ENCODE measurements at places on chromosomes 3 and 15.

DNA sequence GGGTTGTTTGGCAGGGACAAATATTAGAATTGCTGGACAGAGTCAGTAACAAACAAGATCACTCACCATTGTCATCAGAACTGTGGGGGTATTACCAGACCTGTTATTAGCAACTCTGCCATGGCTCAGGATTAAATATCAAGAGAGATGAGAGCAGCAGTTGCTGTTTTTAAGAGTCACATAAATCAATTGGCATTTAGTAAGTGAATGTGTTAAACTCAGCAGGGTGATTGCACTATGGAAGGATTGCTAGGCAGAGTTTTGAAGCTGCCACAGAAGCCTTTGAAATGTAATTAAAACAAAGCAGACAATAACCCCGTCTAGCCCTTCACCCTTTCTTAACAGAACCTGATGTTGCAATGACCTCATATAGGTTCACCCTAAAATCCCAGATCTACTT lies 238.8 kb downstream of the GAP43 start:
- no peak for DNase-seq

DNA sequence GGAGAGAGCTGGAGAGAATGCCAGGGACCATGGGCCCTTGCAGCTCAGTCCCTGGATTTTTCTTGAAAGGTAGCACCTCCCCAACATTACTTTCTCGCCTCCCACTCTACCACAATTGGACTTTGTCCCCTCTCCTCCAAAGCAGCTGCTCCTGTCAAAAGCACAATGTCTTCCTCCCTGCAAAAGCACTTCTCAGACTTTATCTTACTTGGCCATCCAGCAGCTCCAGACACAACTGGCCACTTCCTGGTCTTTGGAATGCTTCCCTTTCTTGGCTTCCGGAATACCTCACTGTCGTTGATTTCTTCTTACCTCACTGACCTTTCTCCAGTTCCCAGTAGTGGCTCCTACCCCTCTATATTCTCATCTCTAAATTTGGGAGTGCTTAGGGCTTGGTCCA lies 134.6 kb upstream of the PROK2 start:
- no peak for DNase-seq

DNA sequence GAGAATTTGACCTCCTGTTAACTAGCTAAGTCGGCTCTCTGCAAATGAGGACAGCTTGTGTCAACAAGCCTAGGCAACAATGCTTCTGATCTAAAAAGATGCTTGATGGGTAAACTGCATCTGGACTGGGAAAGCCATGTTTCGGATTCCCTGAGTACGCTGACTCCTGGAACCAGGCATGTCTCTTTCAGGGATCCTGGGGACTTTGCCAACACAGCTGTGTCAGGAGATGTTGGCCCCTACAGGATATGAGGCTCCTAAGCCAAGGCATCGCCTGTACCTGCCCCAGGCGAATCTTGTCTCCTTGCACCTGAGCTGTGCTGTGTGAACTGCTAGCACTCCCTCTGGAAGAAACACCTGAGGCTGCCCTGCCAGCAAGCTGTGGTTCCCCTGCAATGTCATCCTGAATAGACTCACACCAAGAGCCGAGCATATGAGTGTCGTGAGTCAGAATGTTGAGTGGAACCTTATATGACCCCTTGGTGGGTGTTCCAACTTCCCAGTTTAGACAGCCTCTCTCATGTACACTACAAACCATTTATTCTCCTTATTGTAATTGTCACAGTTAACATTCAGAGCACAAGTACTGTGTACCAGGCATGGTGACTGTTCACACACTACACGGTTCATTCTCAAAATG lies 17.0 kb downstream of the EOGT start:
- peak; percentile 82 for DNase-seq

- DNase-seq = peak; percentile 27
These were observed 2.5 kb upstream of the CERS3 start for GRCh38 chr15:100531204-100531603.

DNA sequence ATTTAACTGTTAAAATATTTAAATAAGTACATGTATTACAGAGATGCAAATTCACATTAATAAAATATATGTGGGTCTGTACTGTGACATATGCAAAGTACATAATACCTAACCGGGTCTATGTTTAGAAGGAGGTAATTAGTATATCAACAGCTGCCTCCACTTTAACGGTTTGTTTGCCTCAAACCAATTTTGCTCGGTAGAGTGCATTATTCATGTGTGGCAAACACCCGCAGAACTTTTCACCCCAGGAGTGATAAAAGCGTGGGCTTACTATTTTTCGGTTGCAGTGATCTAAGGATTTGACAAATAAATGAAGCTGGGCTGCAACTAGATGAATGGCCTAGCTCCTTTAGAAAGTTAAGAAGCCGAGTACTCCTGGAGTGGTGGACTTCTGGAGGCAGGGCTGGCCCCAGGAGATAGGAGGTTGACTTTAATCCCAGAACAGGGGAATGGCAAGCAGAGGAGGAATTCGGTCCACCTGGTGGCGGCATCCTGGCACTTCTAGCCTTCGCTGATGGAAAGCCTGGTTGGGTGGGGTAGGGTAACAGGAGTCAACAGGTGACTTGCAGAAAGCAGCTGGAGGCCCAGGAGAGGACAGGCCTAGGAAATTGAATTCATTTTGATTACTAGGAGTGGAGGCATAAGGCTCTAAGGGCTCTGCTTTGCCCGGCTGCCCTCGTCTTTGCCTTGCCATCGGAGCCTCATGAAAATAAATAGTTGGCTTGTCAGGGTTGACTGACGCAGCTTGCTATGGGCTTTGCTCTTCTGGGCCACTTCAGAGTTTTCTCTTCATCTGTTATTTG lies 2.4 kb downstream of the SLCO3A1 start:
- DNase-seq = no peak

- no peak for DNase-seq
These were observed 318.2 kb upstream of the TMCO5A start for GRCh38 chr15:37616215-37616614.

GRCh38 chr3:118705487-118706219 lies 329.0 kb downstream of the IGSF11 start:
- no peak for DNase-seq

GRCh38 chr3:155757577-155757976 lies 12.7 kb upstream of the PLCH1 start:
- DNase-seq = no peak

GRCh38 chr15:57785959-57786358 lies 79.4 kb downstream of the POLR2M start:
- DNase-seq = peak; percentile 27

DNA sequence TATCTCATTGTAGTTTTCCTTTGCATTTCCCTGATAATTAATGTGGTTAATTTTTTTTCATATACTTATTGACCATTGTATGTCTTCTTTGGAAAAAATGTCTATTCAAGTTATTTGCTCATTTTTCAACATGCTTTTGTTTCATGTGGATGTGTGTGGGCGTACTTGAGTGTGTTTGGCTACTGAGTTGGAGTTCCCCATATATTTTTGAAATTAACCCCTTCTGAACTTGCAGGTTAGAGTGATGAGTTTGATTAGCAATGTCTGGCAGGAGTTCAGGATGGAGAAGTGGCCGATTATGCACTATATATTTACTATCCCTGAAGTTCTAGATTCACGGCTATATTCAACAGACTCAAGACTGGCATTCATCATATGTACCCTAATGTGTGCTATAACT lies 250.4 kb upstream of the TTC14 start:
- no peak for DNase-seq

DNA sequence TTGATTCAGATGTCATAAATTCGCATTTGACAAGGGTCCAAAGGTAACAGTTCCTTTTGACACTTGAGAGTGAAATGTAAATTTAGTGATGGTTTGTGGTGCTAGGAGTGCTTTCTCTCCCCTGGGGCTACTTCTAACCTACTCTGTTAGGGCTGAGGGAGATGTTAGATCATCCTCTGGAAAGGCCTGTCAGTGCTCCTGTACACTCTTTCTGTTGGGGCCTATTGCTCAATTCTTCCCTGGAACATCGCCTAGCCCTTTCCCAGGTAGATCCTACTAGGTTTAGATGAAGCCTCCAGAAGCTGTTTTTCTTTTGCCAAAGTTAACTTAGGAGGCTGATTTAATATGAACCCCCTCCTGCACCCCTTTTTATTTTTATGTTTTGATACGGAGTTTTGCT lies 1.4 kb downstream of the PCCB start:
- DNase-seq = no peak

DNA sequence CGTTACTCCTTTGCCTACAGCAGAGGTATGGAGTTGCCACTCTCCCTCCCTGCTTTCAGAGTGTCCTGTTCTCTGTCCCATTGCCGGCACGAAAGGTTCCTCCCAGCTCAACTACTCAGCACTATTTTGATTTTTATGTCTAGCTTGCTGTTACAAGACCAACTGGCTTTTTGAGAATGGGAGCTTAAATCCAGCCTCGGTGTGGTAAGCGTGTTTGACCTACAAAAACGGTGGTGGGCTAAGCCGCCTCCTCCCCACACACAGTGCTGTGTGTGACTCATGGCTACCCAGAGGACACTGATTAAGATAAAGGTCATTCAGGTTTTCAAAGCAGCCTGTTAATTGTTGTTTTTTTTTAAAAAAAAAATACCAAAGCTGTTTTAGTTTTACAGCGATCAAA lies 64.5 kb downstream of the LRTM1 start:
- DNase-seq = no peak

DNA sequence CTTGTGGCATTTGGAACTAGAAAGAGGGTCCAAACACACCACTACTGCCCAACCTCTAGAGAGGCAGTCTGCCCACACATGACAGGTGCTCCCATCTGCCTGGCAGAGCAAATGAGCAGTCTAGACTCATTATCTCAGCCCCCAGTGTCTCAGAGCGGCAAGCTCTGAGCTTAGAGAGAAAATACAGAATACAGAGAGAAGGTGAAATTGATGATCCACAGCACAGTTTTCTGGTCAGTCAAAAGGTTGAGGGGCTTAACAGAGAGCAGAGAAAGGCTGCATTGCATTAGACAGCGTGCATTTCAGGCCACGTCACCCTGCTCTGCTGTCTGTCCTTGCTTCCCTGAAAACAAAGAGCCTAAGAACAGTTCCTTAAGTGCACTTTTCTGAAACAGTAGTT lies 135.1 kb downstream of the KCNMB2 start:
- no peak for DNase-seq

DNA sequence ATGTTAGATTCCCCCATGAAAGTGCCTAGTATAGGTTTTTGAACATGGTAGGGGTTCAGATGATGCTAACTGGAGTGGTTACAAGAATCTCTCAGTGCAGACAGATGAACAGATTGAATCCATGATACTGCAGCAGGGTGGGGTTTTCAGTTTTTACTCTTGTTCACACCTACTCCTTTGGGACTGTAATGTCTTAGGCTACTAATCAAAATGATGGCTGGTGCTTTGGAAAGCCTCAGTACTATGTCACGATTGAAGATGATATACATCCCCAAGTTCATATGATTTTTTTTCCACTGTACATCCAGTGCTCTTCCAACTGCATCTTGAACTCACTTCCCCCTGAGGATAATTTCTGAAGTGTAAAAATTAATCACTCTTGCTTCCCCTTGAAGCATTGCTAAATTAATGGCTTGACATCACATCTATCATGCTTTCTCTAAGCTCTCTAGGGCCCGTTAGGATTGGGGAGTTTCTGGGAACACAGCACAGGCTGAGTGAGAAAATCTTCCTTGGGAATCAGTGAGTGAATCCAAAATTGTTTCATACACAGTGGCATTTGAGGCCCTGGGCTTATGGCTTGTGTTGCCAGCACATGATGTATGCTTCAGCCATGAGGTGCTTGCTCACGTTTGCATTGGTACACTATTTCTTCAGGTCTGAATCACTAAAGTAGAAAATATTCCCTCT lies 115.0 kb upstream of the TPRG1 start:
- no peak for DNase-seq

GRCh38 chr3:134076851-134077250 lies 47.1 kb upstream of the SLCO2A1 start:
- no peak for DNase-seq

DNA sequence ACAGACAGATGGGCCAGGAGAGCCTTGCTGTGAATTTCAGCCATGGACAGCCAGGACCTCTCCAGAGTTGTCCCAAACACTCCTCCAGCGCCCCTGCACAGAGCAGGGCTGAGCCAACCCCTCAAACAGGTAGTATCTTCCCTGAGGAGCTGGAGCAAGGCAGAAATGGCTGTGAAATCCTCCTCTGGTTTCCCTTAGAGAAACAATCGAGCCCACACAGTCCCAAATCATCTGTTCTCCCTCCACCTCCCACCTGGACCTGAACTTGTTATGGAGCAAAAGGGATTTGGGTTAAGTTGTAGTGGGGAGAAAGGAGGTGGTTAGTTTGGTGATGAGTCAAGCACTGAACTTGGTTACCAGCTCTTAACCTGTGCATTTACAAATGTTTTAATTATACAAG lies 205.7 kb upstream of the BHLHE40 start:
- DNase-seq = no peak

DNA sequence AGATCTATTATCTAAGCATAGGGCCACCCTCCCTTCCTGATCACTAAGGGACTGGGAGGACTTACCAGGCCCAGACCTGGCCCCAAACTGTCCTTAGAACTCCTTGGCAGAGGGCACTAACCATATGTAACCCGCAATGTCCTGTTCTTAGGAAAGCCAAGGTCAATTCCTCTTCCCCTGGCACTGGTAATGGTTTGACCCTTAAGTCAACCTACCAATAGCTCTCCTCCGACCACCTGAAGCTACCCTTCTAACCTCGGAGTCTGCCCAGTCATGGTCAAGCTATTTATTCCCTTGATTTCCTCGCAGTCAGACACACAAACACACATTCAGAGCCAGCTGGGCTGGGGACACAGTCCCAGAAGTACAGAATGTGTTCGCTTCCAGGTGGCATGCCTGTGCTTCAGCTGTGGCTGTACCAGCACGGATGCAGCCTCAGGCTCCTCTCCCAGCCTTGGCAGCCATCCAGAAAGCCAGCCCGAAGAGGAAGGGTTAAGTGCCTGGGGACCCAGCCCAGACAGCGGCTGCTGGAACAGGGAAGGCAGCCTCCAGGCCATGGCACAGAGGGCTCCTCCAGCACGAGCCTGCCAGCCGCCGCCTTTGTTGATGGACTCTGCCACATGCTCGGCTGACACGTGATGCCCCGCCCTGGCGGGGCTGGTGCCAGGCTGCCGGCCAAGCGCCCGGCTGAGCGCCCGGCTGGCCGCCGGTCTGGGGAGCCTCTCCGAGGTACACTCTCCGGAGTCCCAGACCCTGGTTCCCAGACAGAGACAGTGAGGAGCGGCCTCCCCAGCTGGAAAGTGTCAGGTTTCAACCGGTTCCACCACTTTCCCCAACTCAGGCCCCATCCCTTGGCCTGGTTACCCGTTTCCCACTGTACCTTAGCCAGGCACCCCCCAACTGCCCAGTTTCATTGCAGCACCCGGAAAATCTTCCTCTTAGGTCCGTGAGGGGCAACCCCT lies 5.5 kb downstream of the BMF start:
- DNase-seq = no peak

GRCh38 chr3:78046566-78046965 lies 1006.7 kb downstream of the ROBO2 start:
- no peak for DNase-seq

DNA sequence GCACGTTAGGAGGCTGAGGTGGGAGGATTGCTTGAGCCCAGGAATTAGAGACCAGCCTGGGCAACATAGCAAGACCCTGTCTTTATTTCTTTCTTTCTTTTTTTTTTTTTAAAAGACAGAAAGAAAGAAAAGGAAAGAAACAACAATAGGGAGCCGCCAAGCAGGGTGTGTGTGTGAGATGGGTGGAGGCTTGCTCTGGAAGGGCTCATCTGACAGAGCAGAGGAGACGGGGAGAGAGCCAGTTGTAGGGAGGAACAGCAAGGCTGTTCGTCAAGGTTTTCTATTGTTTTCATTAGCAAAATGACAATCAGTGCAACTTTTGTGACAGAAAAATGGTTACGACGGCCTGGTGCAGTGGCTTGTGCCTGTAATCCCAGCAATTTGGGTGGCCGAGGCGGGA lies 69.3 kb downstream of the CDC25A start:
- no peak for DNase-seq

- peak; percentile 32 for DNase-seq
These were observed 176.2 kb downstream of the AKAP13 start for GRCh38 chr15:85556618-85556895.

GRCh38 chr3:35537265-35537664 lies 102.1 kb upstream of the ARPP21 start:
- DNase-seq = no peak

Measured in suppressor macrophage (primary cell).